ENCODE measurements at places on chromosomes 1 and 21.

- DNase-seq, result no peak
Measured at GRCh38 chr1:23531562-23532094, 595 bp upstream of the E2F2 start.

DNA sequence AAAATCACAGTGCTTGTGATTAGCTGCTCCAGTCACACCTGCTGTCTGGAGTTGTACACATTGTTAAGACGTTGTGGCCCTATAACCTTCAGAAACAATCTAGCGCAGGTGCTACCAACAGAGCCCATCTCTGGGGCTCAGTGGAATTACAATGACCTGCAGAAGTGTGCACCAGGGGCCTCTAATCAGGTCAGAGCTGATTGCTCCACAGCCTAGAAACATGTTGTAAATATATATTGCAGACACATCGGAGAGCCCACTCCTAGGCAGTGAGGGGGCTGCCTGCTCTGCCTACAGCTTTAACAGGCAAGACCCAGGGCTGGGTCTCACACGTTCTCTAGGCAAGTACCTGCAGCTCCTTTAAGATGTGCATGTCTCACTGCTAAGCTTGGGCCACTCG lies 302.0 kb downstream of the SIPA1L2 start:
- DNase-seq, result no peak

- no peak for DNase-seq
Measured at GRCh38 chr1:10399444-10399941, 629 bp downstream of the PGD start.

- DNase-seq, result no peak
Measured at GRCh38 chr1:6505367-6506209, 14.1 kb upstream of the PLEKHG5 start.

DNA sequence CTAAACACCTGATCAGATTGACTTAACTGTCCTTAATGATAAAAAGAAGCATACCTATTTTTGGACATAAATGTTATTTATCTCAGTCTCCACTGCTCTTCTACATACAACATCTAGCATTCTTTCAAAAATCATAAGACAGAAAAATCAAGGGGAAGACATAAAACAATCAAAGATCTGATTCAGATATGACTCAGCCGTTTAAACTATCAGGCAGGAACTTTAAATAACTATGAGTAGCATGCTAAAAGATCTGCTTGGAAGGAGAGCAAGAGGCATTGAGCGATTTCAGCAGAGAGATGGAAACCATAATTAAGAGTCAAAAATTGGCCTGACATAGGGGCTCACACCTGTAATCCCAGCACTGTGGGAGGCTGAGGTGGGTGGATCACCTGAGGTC lies 27.2 kb upstream of the SLC22A15 start:
- DNase-seq, result no peak

DNA sequence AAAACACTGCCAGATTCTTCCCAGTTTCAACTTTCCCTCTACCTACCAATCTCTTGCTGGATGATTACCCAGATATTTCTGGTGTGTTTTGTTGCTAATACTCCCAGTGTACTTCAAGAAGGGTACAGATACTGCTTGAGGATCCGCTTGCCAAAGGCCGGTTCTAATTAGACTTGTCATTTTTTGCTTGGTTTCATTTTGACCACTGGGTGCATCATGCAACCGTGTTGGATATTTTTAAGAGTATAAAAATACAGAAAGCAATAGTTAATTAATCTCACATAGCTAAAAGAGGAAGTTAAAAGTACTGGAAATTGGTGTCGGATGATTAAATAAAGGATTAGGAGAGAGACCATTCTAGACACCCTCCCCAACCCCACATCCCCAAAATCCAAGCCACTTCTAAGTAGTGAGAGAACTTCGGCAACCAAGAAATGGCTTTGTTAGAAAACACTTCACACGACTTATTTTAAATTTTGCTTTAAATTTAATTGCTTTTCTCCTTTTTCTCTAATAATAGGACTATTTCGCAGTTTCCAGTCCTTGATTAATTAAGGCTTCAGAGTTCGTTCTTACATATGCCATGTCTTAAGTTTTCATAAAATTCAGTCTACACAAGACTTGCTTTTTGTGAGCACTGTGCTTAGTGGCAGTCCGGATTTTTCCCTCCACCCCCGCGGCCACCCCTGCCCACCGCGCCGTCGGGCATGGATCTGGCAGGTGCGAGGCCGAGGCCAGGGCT lies 2.5 kb upstream of the CDKN2C start:
- DNase-seq, result no peak

- no peak for DNase-seq
Measured at GRCh38 chr1:9816199-9816598, 7.6 kb downstream of the CLSTN1 start.

GRCh38 chr1:46655848-46656247 lies 12.3 kb downstream of the ATPAF1 start:
- no peak for DNase-seq

GRCh38 chr1:67723620-67724019 lies 38.6 kb downstream of the GADD45A start:
- DNase-seq, result no peak

- no peak for DNase-seq
Measured at GRCh38 chr1:98130408-98130807, 209.6 kb upstream of the DPYD start.

DNA sequence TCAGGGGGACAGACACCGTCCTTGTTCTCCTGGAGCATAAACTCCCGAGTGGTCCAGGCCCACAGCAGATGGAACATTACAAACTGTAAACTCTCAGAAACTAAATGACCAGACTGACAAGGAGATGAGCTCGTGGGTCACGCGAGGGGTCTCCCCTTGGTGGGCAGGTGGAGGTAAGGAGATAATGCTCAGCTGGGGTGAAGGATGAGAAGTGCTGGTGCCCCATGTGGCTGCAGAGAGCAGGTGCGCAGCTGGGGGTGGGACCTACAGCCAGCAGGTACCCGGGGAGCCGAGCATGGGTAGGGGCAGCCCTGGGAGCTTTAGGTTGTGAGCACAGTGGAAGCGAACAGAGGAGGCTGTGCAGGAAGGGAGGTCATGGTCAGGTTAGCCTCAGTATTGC lies 40.1 kb downstream of the AJAP1 start:
- DNase-seq, result no peak

DNA sequence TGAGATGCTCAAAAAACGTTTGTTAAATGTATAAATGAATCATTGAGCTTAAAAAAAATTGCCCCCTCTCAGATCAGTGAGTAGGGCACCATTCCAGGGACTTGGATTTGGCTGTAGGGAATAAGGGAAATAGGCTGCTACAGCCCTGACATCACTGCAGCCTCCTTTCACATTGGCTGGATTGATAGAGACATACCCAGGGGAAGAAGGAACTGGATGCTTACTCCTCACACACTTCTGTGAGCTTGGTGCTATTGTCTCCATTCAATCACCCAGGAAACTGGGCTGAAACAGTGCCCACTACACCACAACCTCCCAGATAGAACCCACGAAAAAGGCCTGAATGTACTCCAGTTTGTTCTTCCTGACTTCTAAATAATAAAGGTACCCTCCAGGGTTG lies 87.2 kb downstream of the TGFBR3 start:
- no peak for DNase-seq

GRCh38 chr1:42691157-42691498 lies 8.9 kb downstream of the YBX1 start:
- DNase-seq, result no peak

- peak; percentile 49 for DNase-seq
Measured at GRCh38 chr1:155063550-155064110, at the start of gene EFNA4. Gene EFNA4 (plus strand): TSS chr1:155063740. CDS start chr1:155063824, 84 bp downstream.

- no peak for DNase-seq
Measured at GRCh38 chr21:38913893-38914527, 108.3 kb downstream of the ETS2 start.

GRCh38 chr1:150981805-150982712 lies at the start of gene ANXA9:
Gene ANXA9 (plus strand): TSS chr1:150982292. CDS start chr1:150983106, 814 bp downstream.
- no peak for DNase-seq

DNA sequence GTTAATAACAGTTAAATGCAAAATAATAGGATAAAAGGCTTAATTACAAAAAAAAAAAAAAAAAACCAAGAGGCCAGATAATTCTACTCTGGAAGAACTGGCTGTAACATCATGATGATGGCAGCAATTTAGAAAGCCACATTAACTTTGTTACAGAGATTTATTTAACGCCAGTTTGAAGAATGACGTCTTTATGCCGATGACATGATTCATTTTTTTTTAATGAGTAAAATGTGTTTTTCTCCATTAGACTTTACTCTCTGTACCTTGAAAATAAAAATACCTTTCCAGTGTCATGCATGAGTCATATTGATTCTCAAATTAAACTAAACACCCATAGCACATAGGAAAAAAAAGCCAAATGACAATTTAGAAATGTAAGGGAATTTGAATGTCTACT lies 226.1 kb downstream of the RGS7 start:
- DNase-seq, result no peak

- no peak for DNase-seq
Measured at GRCh38 chr1:214438075-214438474, 113.3 kb downstream of the PTPN14 start.

DNA sequence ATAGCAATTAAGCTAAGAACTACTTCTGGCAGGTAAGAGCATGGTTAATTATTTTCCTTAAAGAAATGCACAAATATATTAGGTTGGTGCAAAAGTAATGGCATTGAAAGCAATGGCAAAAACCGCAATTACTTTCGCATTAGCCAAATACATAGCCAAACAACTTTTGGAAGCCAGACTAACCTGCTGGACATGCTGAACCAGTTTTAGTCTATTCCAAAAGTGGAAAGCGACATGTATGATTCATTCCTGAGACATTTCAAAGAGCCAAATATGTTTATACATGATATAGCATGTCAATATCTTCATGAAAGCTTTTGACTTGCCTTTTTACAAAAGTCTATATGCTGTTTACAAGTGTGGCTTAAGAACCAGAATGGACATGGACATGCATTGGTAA lies 23.4 kb upstream of the DR1 start:
- DNase-seq, result no peak

GRCh38 chr1:172745014-172745413 lies 86.1 kb downstream of the FASLG start:
- no peak for DNase-seq

DNA sequence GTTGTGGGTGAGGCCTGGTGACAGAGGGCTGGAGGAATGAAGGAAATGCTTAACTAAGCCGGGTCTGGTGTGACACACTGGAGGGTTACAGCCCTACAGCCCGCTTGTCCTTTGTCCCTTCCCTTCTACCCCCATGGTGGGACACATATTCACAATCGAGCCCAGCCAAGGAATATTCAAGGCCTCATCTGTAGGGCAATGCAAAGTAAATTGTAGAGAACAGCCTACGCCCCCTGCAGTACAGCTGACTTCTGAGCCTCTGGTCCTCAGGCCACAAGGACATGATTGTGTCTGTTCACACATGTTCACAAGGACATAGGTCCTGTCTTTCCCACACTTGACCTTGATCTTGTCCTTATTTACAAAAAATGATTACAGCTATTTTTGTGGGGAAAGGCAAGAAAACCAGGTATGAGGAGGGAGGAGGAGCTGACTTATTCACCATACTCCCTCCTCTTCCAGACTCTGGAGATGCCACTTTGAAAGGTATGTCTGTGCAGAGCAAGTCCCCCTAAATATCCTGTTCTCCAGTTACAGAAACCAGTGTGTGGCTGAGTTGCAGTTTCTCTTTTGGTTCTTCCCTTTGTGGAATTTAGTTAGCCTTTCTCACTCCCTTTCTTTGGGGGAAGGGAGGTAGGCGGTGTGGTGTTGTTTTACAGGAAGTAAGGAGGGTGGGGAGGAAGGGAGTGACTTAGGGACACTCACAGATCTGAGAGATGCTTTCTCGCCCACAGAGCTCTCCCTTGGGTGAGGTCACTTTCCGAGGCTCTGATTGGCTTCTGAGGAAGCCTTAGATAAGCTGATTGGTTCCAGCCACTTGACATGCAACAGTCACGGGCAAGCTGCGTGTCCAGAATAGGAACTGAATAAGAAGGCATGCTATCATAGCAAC lies 14.6 kb downstream of the POLR3GL start:
- DNase-seq, result peak; percentile 89

GRCh38 chr1:110877364-110877763 lies 4.4 kb downstream of the CD53 start:
- DNase-seq, result no peak

DNA sequence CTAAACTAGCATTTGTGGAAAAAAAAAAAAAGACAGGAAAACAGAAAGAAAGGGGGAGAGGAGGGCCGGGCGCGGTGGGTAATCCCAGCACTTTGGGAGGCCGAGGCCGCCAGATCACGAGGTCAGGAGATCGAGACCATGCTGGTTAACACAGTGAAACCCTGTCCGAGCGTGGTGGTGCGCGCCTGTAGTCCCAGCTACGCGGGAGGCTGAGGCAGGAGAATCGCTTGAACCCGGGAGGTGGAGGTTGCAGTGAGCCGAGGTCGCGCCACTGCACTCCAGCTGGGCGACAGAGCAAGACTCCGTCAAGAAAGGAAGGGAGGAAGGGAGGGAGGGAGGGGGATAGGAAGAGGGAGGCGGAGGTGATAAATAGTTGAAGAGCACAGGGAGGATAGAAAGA lies 54.7 kb downstream of the LBR start:
- no peak for DNase-seq

DNA sequence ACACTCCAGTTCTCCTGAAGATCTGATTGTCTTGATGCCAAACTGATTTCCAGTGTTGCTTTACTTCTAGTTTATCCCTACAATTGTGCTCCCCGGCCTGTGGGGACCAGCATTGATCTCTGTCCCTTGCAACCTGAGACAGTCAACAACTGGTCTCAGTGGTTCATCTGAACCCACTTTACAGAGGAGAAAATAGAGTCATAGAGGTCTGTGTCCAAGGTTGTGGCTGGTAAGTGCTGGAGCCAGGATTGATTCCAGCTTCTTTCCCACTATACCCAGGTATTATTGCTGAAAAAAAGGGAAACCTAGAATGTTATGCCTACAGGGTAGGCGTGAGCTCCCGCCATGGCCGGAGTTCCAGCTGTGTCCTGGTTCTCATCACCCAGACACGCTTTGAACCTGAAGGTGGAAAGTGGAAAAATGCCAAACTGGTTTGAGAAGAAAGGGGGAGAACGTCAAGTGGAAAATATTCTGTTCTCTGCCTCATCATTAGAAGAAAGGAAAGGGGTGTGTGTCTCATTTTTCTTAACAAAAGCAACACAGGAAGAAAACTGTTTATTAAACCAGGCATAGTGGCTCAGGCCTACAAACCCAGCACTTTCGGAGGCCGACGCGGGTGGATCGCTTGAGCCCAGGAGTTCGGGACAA lies 60.7 kb upstream of the ITPKB start:
- no peak for DNase-seq

DNA sequence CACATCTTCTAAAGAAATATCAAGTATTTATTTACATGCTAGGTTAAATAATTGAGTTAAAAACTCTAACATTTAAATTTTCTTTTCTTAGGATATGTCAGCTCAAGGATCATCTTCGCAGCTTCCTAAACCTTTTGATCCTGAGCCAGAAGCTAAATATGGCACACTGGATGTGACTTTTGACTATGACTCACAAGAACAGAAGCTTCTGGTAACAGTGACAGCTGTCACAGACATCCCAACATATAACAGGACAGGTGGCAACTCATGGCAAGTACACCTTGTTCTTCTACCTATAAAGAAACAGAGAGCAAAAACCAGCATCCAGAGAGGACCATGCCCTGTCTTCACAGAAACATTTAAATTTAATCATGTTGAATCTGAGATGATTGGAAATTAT lies 132.7 kb upstream of the SERTAD4 start:
- DNase-seq, result no peak

Data from esophagus squamous epithelium (tissue), 5 donors.